ENCODE measurements at places on chromosomes 1 and 21.

DNA sequence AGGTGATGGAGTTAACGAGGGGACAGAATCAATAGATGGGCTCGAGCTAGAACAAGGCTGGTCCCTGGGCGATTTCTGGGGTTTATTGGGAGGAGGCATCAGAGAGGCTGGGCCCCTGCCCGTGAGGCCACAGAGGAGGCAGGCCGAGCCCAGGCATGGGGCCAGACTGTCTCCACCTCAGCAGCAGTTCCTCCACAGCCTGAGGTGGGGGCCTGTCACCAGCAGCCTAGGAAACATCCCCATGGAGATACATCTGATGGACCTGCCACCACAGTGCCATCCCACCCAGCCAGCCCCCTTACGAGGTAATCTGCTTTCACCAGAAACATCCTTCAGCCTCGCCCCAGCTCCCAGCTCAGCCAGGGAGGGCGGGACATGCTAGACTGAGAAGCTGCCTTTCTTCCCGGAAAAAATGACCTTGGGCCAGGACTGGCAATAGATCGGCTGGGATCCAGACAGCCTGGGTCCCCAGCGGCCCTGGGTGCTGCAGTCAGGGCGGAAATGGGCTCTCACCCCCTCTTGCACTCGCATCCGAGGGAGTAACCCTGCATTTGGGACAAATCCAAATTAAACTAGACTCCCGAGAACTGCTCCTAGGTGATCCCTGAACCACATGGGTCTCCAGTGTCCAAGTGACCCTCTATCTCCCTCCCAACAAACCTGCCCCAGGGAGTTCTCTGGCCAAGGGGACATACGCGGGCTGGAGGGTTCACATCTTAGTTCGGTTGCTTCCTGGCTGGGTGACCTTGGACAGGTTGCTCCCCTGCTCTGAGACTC is 10.0 kb upstream of the EPHA8 start:
- no peak for DNase-seq

DNA sequence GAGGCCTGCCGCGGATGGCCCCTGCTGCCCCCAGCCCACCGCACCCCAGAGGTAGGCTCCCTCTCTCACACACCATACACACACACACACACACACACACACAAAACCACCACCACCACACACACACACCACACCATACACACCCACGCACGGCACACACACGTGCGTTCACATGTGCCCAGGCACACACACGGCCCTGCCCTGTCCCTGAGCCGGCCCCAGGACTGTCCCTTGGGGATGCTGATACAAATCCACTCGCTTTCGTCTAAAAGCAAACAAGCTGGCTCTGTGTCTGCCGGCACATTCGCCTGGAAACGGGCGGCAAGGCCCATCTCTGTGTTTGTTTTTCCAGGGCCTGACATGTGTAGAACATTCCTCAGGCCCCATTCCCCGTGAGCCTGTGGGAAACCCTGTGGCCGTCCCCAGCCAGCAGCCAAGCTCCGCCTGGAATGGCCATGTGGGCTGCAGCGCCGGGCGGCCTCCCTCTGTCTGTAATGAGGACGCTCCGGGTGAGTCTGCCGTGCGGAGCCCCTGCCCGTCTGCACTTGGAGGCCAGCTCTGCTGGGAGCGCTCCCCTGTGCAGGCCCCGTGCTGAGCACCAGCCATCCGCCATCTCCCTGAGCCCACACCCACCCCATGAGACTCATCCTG is 67.4 kb downstream of the DMRTB1 start:
- no peak for DNase-seq

GRCh38 chr1:183907070-183907469 is 102.2 kb downstream of the RGL1 start:
- no peak for DNase-seq

- no peak for DNase-seq
Measured at GRCh38 chr1:209057901-209058300, 525.6 kb upstream of the CAMK1G start.

GRCh38 chr1:85134583-85135391 is 66.0 kb downstream of the SYDE2 start:
- DNase-seq: no peak

DNA sequence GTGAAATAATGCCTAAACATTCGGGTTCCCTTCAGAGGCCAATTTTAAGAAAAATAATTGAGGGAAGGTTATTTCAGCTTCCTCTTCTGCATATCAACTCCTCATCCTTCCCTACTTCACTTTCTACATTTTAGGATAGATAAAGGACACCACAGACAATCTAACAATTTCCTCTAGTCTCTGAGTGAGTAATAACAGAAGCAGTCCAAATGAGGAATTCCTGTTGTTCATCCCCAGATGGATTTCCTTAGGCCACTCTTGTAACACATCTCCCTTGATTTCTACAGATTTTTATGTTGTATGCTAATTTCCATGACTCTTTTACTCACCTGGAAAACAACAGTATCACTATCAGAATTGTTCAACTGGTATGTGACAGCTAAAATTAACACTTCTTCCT is 87.7 kb upstream of the LYPLAL1 start:
- DNase-seq: no peak

GRCh38 chr1:99728494-99729235 is 37.8 kb downstream of the FRRS1 start:
- no peak for DNase-seq

GRCh38 chr1:168598892-168599291 is 22.5 kb downstream of the XCL1 start:
- no peak for DNase-seq

DNA sequence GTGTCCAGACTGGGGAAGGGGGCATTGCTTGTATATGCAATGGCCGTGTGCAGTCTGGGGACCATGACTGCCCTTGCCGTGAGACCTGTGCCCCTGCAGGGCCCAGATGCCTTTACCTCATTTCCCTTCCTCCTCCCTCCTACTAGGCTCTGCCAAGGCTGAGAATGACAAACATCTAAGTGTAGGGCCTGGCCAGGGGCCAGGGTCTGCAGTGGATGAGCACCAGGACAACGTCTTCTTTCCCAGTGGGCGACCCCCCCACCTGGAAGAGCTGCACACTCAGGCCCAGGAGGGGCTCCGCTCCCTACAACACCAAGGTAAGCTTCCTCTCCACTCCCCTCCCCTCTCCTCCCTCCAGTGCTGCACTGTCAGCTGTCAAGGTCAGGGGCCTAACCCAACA is 49.5 kb downstream of the YARS1 start:
- no peak for DNase-seq

- DNase-seq: no peak
Measured at GRCh38 chr1:222043444-222044292, 301.8 kb upstream of the DUSP10 start.

DNA sequence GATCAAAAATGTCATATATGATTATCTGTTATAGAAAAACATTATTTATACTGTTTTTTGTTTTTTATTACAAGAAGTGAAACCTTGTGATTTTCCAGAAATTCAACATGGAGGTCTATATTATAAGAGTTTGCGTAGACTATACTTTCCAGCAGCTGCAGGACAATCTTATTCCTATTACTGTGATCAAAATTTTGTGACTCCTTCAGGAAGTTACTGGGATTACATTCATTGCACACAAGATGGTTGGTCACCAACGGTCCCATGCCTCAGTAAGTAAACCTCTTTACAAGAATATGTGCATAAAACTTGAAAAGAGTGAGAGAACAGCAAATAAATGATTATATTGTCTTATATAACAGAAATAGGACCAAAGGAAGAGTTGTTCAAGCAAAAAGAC is 14.5 kb downstream of the CFHR4 start:
- no peak for DNase-seq

GRCh38 chr1:3695326-3696217 is 43.3 kb downstream of the TP73 start:
- peak; percentile 93 for DNase-seq

DNA sequence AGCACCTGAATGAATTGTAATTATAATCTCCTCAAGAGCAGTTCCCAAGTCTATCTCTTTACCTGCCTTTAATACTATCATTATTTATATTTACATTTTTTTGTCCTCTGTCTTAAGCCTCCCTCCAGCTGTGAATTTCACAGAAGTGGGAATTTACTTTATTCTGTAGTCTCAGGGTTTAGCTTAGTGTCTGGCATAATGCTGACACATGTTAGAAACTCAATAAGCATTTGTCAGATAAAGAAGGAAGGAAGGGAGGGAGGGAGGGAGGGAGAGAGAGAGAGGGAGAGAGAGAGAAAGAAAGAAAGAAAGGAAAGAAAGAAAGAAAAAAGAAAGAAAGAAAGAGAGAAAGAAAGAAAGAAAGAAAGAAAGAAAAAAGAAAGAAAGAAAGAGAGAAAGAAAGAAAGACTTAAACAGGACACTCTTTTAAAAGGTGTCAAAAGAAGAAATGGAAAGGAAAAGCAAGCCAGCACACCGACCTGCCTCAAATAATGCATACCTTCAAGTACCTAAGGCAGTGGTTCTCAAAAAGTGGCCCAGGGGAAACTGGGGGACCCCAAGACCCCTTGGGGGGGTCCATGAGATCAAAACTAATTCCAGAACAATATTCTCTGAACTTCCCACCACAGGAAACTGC is 1.8 kb upstream of the PGLYRP4 start:
- DNase-seq: no peak

DNA sequence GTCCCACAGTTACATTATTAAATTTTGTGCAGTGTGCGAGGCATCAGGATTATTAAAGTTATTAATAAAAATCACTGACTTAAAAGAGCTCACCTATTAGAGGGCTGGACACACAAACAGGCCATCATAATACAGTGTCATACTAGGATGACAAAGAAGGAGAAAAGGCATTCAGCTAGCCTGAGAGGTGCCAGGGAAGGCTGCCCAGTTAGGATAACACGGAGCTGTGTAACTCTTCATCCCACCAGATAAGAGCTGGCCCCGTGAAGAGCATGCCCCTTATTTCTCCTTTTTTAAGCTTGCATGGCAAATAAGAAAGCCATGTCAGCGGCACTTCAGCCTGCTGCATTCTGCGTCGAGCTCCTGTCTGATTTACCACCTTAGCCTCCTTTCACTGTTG is 109.5 kb downstream of the KCNK1 start:
- no peak for DNase-seq

DNA sequence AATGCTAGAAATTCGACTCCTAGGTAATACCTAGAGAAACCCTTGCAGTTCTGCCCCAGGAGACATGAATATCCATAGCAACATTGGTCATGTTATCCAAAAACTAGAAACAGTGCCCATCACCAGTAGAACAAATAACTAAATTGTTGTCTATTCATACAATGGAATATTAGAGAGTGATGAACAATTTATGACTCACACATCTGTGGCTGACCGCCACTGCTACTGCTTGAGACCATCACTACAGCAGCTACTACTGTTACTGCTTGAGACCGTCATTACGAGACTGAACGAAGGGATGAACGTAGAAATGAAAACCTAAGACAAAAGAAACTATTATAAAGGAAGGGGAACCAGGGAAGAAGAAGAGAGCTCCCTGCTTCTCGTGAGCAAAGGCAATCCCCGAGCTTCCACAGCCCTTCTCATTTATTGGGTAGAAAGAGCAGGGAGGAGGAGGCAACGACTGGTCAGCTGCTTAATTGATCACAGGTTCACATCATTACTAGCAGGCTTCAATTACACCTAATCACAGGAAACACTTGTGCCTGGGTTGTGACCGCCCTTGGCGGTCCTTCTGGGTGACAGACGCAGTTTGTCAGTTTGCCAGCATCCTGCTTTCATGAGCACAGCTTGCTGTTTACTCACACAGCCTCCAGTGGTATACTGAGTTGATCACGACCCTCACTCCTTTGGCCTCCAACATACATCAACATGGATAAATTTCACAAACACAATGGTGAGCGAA is 14.1 kb upstream of the PADI4 start:
- no peak for DNase-seq

DNA sequence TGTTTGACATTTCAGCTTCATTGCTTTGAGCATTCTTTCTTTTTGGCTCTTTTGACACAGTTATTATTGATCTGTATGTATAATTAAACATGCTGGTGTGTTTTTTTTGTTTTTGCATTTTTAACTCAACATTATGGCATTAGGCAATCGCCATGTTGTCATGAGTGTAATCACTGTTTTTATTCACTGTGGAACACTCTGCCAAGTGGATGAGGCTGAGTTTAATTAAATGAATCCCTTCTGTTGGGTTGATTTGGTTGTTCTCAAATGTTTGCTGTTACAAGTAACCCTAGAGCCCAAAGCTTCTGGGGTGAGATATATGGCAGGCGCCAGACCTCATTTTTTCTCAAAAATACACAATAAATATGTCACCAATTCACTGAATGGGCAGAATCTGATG is 428.1 kb downstream of the MATN1 start:
- DNase-seq: no peak

DNA sequence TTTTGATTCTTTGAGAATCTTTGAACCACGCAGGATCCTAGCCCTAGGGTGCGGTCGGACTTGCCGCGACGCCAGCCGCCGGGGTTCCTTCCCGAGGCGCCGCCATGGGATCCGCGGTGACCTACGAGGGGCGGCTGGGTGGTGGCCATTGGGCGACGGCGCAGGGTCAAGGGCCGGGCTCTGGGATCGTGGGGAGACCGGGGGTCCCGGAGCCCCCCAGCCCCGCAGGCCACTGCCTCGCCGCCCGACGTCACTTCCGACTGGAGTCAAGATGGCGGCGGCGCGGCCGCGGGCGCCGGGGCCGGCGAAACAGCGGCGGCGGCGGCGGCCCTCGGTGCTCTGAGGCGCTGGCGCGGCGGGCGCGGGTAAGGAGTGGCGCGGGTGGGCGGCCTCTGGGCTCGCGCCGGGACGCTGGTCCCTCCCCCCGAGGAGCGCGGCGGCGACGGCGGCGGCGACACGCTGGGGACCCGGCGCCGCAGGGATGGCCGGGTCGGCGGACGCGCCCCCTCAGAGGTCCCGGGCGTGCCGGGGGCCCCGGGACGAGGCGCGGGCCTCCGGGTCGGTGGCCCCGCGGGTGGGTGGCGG is at the start of gene PRDM2:
Gene PRDM2 (plus strand): TSS at position 253 of the 585 bp plus-strand sequence. CDS start 15,418 bp downstream, outside the sequence.
- no peak for DNase-seq

DNA sequence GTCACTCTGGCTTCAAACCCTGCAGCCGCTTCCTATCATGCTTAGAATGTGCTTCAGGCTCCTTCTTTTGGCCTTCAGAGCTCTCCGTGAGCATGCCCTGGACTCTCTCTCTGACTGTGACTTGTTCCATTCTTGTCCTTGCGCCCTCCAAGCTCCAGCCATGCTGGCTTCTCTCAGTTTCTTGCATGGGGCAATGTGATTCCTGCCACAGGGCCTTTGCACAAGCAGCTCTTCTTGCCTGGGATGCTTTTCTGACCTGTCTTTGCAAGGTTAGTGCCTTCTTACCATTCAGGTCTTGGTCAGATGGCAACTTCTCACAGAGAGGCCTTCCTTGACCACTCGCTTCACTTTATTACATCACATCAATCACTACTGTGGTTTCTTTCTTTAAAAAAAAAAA is 66.1 kb downstream of the NFASC start:
- no peak for DNase-seq

DNA sequence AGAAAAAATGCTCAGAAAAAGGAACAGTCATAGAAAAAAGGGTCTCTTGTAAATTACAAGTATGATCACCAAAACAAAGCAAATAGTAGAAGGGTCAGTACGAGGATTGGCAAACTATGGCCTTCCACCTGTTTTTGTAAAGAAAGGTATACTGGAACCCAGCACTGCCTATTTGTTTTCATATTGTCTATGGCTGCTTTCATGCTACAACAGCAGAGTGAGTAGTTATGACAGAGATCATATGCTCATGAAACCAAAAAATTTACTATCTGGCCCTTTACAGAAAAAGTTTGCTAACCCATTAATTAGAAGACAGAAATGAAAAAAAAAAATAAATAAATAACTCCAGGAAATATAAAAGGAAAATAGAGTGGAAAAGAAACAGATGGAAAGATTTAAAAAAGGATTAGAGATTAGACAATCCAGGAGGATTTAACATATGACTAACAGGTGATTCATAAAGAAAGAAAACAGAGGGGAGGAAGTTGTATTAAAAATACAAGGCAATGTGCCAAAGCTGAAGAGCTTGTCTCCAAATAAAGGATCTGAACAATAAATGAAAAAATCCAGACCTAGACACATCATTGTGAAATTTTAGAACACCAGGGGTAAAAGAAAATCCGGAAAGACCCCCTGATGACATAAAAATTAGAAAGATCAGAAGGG is 108.5 kb upstream of the SERTAD4 start:
- no peak for DNase-seq

All from H1 (cell line).